EH (cell line): ENCODE measurements at places on chromosomes 12 and 14.

DNA sequence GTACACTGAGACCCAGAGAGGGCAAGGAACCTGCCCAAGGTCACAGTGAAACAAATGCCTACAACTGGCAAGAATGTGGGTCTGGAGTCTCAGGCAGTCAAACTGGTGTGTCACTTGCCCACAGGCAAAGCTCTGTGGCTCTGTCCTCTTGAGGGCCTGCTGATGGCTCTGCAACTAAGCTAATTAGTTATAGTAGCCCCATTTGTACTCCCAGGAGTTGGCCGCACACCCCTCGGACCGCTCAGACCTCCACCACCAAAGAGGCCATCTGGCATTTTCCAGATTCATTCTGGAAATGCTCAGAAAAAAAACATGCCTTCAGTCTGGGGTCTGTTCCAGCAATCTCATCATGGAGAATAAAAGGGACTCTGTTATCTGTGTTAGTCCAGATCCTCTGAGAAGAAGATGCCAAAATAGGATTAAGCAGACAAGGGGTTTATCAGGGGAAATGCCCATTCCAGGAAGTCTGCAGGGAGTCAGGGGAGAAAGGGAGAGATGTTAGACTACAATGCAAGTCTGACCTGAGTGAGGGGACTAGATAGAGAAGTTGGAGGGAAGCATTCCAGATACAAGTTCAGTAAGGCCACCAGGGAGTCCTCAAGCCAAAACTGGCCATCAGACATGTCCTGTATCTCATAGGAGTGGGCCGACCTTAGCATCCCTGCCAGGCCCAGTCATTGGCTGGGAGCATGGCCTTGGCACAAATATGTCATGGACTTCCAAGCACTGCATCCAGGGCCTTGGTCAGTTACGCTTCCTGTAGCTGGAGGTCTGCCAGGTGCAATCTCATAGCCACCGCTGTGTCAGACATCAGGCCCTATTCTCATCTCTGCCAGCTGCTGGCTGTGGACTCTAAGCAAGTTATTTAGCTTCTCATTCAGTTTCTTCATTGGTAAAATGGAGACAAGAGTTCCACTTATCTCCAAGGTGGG, 15.4 kb upstream of the OAS1 start:
- no peak for DNase-seq

DNA sequence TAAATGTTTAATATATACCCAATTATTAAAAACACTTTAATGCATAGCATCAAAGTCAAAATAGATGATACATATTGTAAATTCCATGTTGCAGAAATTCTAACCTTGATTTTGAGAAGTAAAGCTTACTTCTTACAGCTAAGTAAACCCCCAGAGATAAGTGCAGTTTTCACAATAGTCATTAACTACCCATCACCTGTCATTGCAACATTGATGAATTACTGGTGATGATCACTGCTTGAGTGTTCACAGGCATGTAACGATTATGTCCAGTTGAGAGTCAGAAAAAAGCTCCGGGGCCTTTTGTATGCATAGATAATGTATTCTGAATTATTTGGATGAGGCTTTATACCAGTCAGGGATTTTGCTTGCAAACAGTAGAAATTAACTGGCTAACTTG, 67.7 kb downstream of the ZNF664 start:
- no peak for DNase-seq

DNA sequence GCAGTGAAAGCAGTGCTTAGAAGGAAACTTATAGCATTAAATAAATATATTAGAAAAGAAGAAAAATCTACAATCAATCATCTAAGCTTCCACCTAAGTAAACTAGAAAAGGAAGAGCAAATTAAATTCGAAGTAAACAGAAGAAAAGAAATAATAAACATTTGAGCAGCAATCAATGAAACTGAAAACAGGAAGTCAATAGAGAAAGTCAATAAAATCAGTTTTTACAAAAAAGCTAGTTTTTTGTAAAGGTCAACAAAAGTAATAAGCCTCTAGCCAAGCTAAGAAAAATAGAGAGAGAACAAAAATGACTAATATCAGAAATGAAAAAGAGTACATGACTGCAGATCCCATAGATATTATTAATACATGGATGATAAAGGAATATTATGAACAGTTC, 34.2 kb upstream of the KTN1 start:
- DNase-seq, result no peak

GRCh38 chr12:18250313-18250916, 10.9 kb upstream of the PIK3C2G start:
- peak; percentile 68 for DNase-seq

DNA sequence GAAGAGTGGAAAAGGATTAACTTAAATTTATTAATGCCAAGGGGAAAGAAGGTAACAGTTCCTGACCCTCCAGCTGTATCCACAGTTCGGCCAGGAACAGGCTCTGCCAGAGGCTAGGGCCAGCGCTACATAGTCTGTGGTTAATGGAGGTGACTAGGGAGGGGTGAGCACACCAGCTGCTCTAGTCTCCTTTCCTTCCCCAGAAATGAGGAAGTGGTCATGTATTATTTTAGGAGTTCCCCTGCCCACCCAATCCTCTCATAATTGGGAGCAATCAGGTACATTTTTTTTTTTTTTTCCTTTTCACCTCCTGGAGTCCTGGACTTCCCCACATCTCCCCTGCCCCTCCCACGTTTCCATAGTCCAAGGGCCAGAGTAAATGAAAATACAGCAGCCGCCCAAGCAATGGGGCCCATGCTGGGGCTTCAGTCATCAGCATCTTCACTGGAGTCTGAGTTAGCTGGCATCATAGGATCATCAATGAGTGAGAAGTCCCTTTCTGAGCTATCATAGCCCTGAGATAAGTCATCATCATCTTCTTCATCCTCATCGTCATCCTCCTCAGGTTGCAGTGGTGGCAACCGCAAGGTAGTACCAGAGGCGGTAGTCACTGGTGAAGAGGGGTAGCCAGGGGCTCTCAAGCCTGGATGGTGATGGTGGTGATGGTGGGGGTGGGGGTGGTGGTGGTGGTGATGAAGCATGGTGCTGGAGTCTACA, 1.5 kb upstream of the SUPT16H start:
- no peak for DNase-seq

- no peak for DNase-seq
These were observed at the start of gene PAPLN for GRCh38 chr14:73237219-73237785. PAPLN (plus strand) TSS chr14:73237506; CDS start chr14:73239779, 2,273 bp downstream.

DNA sequence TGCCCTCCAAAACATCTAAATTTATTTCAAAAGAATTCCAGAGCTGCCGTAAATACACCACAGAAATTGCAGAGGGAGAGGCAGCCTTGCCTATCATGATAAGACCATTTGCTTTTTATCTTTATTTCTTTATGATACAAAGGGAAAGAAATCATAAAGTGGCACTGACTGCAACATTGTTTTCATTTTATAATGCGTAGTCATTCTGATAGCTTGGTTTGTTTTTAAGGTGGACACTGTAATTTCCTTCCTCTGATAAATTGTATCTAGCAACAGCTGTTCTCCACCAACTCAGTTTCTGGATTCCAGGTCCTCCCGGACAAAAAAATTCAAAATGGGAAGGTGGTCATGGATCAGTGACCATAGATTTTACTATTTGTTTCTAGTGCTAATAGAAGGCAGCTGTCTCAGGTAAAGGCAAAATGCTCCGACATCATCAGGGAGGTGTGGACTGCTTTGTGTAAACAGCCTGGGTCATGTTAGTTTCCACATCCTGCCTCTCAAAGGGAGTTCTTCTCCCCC, 623 bp upstream of the TSPAN8 start:
- no peak for DNase-seq

- no peak for DNase-seq
These were observed 156.1 kb upstream of the FSCB start for GRCh38 chr14:44663136-44663535.

DNA sequence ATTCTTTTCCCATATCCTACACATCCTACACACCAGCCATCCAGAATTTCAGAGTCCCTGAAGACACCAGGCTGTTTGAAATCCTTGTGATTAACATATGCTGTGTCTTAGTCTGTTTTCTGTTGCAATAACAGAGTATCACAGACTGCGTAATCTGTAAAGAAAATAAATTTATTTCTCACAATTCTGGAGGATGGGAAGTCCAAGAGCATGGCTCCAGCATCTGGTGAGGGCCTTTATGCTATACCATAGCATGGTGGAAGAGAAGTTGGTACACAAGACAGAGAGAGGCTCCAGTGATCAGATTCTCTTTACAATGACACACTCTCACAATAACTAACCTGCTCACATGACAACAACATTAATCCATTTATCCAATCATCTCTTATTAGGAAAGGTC, 4.1 kb downstream of the ART4 start:
- no peak for DNase-seq

DNA sequence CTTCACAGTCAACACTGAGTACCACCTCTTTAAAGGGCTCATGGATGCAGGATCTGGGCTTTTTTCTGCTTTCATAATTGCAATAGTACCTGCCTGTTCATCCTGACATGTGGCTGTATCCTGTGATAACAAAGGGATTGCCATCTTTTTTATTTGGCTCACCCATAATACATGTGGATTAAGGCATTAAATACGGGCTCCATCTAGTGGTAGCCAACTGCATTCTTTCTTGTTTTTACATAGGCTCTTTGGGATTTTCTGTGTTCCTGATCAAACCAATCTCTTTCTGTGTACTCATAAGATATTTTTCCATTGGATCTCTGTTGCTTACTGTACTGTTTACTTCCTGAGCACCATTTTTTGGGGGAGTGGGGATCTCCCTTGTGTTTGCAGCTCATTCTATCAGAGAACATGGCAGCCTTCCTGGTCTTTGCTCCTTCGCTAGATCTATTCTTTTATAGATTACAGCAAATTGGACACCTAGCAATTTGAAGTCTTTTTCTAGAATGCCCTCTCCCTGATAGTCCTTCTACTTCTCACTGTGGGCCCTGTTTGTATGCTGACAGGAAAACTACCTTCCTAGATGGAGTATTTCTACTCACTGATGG, 723.4 kb upstream of the MDGA2 start:
- DNase-seq, result peak; percentile 1

GRCh38 chr12:23473071-23473470, 476.4 kb downstream of the SOX5 start:
- no peak for DNase-seq

- DNase-seq, result no peak
These were observed 169.3 kb downstream of the SLC15A4 start for GRCh38 chr12:128654468-128654867.

- no peak for DNase-seq
These were observed 231.2 kb downstream of the PIK3C2G start for GRCh38 chr12:18492372-18493025.

GRCh38 chr14:105092171-105093037, 27.2 kb upstream of the GPR132 start:
- DNase-seq, result peak; percentile 43

- DNase-seq, result no peak
These were observed 354.1 kb downstream of the DPF3 start for GRCh38 chr14:72539661-72540315.

DNA sequence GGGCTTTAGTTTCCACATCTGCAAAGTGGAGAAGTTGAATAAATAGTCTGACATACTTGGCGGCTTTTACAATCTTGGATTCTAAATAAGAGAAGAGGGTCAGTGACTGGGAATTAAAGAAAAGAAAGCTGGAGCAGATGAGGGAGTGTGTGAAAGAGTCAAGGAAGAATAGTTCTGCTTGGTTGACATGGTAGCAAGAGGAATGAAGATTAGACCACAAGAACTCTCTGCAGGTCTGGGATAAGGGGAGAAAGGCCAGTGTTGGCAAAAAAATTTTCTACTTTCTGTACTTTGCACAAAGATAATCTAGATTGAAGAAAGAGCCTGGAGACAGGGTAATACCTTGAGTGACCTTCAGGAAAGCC, 5.9 kb downstream of the ITGB7 start:
- peak; percentile 56 for DNase-seq

DNA sequence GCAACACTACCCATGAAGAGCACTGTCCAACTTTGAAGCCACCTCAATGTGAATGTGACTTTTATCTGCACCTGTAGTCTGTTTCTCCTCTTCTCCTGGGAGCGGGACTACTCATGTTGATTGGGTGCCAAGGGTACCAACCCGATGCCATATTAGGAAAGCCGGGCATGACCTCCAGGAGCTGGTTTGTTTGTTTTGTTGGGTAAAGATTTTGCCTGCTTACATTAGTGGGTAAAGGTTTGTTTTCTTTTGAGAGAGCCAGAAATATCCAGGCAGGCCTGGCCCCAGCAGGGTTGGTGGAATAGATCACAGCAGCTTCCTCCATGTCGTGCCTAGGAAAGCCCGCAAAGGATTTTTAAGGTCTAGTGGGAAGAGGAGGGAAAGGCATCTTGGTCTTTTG, 19.7 kb upstream of the ITPK1 start:
- no peak for DNase-seq

GRCh38 chr12:97046901-97047300, 139.8 kb downstream of the NEDD1 start:
- no peak for DNase-seq

- DNase-seq, result no peak
These were observed 28.5 kb downstream of the CDKN1B start for GRCh38 chr12:12745576-12746211.

GRCh38 chr12:71904629-71905028, 34.0 kb upstream of the TPH2 start:
- DNase-seq, result no peak

DNA sequence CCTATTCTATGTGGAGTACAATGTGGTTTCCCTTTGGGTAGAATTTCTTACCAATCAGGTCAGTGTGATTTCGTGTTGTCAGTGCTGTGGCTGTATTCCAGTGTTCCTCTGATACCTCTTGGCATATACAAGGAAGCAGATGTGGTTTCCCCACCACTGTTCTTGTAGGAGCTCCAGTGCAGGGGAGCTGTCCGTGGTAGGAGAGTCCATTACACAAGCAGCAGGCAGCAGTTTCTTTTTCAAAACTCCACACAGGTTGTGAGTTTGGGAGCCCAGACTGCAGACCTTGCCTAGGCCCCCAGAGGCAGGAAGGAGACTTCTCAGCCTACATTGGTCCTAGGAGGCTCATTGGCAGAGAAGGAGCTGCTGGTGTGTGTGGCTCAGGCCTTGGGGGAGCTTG, 452.8 kb downstream of the AACS start:
- no peak for DNase-seq

DNA sequence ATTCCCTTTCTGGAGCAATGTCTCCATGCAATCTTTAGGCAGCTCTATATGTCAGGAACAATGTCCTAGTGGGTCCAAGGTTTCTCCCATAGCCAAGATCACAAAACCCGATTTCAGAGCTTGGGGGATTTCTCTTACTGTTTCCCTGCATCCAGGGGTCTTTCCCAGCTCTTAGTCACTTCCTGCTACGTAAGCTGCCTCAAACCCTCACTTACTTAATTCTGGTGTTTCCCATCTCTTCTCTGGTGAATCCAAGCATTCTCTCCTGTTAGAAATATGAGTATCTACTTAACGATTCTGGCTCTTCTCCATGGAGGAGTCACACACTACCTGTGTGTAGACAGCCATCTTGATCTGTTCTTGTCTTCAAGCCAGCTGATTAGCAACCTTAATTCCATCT, 80.0 kb downstream of the IFNG-AS1 start:
- DNase-seq, result no peak

DNA sequence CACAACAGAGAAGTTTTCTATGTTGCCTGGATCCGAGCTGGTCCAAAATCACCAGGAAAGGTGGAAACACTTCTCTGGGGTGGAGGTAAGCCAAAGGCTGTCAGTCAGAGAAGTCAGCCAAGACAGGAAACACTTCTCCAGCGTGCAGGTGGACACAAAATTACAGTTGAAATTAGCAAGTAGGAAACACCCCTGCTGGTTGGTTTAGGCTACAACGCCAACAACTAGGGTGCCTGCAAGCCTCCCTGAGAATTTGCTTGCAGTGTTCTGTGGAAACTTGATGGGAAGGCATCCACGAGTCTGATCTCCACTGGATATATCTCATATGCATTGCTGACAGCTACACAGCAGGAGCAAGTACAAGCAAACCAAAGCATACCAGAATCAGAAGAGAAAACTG, 600.5 kb downstream of the RERGL start:
- no peak for DNase-seq

GRCh38 chr12:53251477-53252348, 16.4 kb upstream of the ESPL1 start:
- DNase-seq, result peak; percentile 83
